ENCODE measurements at places on chromosomes 7 and 10. TPM values are rescaled to one million over a fixed set of nuclear protein-coding genes. Genes with fewer than 3 reads are reported as not detected.

DNA sequence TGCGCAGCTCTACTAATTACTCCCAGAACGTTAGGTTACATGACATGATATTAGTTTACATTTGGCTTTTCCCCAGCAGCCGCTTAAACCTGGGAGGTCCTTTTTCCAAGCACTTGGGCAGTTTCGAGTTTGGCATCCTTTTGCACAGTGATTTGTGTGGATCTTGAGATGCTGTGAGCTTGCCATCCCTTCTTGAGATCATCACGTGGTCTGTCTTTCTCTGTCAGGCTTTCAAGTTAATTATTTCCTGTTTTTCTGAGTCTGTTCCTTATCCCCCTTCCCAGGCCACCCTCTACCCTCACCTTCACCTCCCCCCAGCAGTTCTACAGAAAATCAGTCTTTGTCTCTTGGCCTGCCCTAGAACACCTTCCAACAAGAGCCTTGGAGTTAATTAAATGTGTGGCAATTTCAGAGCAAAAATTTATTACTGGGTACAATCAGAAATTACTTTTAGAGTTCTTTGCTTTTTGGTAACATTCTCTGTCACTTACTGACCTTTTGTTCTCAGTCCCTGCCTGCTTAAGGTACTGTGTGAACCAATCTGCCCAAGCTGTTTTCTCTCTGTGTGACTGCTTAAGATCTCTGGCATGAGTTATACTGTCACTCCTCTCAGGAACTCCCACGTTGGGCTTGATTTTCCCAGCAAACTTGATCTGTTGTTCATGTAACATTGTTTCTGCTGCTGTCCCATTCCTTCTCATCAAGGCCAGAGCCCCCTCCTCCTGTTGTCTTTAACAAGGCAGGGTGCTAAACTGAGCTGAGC, 3.1 kb upstream of the SLF2 start:
- DNase-seq: no peak

- DNase-seq: no peak
Measured at GRCh38 chr10:22761569-22762220, 47.3 kb upstream of the PIP4K2A start.

GRCh38 chr10:110207805-110208613, 604 bp downstream of the MXI1 start:
- DNase-seq: no peak

ECHDC3 gene
- polyA plus RNA-seq: 1.3 TPM

GRCh38 chr10:33553748-33554571, 219.5 kb upstream of the NRP1 start:
- no peak for DNase-seq

USP6NL gene
- 12.0 TPM for polyA plus RNA-seq

- DNase-seq: no peak
Measured at GRCh38 chr7:154956427-154956826, 46.5 kb downstream of the PAXIP1 start.

DNA sequence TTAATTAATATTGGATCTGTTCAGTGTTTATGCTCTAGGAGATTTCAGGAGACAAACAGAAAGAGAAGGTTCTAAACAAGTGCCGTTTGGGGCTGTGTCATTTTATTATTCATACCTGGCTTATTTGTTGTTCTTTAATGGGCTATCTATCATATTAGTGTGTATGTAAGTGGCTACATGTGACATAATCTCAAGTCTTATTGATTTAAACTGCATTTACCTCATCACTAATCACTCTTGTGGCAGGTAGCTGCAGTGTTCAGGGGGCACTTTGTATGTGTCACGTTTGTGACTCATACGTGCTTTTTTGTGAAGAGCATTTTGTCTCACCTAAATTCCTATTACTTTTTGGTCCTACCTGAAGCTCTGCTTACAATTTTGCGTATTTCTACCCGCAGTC, 95.4 kb downstream of the EXOC4 start:
- no peak for DNase-seq

AKR1C4 gene
- polyA plus RNA-seq: not detected

- no peak for DNase-seq
Measured at GRCh38 chr7:2003451-2003930, 229.3 kb downstream of the MAD1L1 start.

VAX1 gene
- polyA plus RNA-seq: not detected
